Keratinocyte (primary cell): ENCODE measurements at places on chromosomes 4 and X.
A peak's percentile ranks its signal among the peaks of the same experiment; 100 is the strongest.

- H3K4me1 ChIP-seq, result peaks cover 19% of the 10 kb centered on the region
- no peak overlapping the region for H3K4me3 ChIP-seq
- no peak for DNase-seq
- peak overlapping the region; percentile 75 for H3K27ac ChIP-seq
Observed at GRCh38 chrX:40132751-40133150, 35.0 kb upstream of the BCOR start.

- H3K27ac ChIP-seq, result no peak overlapping the region
- no peak for DNase-seq
- no peaks in the 10 kb centered on the region for H3K36me3 ChIP-seq
- no peak overlapping the region for H3K4me3 ChIP-seq
Observed at GRCh38 chr4:79225360-79225759, 100.5 kb downstream of the NAA11 start.

DNA sequence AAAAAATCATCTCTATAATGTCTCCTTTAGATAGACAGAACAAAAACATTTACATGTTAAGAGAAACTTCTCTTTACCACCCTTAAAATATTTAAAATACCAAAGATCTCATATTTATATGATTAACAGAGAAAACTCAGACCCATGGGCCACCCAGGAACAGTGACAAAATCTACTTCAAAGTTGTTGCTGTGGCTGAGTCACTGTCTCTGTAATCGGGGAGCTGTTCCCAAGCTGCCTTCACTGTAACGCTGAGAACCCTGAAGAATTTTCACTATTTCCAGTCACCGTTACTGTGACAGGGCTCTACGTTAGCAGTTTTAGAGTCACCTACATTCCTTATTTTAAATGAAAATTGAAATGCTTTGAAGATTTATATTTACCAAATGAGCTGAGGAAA, 9.0 kb upstream of the DAPP1 start:
- no peak for DNase-seq
- H3K4me1 ChIP-seq, result no peaks in the 10 kb centered on the region
- H3K36me3 ChIP-seq, result no peaks in the 10 kb centered on the region
- no peak overlapping the region for H3K27ac ChIP-seq

GRCh38 chr4:14504162-14504561, 498.1 kb upstream of the CPEB2 start:
- no peaks in the 10 kb centered on the region for H3K4me1 ChIP-seq
- no peak overlapping the region for H3K4me3 ChIP-seq
- H3K27me3 ChIP-seq, result no peaks in the 10 kb centered on the region

DNA sequence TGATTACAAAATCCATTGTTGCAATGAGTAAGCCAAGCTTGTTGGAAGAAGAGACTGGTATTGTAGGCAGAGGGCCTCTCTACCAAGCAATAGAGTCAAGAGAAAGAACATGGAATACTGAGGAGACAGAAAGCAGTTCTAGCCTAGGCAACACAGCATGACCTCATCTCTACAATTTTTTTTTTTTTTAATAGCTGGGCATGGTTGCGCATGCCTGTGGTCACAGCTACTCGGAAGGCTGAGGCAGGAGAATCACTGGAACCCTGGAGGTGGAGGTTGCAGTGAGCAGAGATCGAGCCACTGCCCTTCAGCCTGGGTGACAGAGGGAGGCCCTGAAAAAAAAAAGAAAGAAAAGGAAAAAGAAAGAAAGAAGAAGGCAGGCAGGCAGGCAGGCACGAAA, 11.7 kb upstream of the ZBTB33 start:
- no peak overlapping the region for H3K27ac ChIP-seq
- no peak for DNase-seq
- H3K4me3 ChIP-seq, result no peak overlapping the region
- H3K36me3 ChIP-seq, result no peaks in the 10 kb centered on the region
- H3K27me3 ChIP-seq, result no peaks in the 10 kb centered on the region
- H3K4me1 ChIP-seq, result peaks cover 2% of the 10 kb centered on the region

GRCh38 chrX:9542761-9543111, 77.9 kb downstream of the TBL1X start:
- no peak for DNase-seq
- no peaks in the 10 kb centered on the region for H3K36me3 ChIP-seq
- no peaks in the 10 kb centered on the region for H3K4me1 ChIP-seq
- no peak overlapping the region for H3K4me3 ChIP-seq
- no peaks in the 10 kb centered on the region for H3K27me3 ChIP-seq

DNA sequence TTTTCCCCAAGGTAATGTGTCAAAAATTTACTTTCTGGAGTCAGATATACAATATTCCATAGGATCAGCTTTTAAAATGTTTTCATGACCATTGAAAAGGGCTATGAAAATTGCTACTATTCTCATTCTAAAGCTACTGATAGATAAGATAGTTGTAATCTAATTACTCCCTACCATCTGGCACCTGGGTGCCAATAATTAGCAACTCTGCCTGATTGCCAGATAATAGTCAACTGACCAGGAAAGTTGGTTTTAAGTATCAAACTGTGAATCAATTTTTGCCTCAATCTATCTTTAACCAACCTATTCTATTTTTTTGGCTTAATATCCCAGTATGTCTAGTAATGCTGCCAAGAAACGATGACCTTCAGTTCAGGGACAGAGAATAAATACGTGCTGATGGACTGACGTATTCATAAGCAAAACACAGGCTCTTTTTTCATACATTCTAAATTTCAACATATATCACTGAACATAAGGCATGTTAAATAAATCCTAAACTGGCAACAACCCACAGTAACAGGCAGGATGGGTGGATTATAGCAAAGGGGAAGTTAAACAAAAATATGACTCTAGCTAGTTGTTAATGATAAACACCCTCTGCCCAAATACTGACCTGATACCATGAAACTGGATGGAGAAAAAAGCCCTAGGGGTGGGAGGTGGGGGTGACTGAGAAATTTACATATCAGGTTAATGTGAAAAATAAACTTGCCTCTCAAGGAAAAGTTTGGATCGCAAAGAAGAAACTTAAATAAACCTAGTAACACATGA, 18.2 kb downstream of the SH3RF1 start:
- H3K36me3 ChIP-seq, result peaks cover 2% of the 10 kb centered on the region
- H3K4me3 ChIP-seq, result no peak overlapping the region
- no peaks in the 10 kb centered on the region for H3K27me3 ChIP-seq
- peak overlapping the region; percentile 6 for H3K27ac ChIP-seq
- H3K4me1 ChIP-seq, result peaks cover 57% of the 10 kb centered on the region

DNA sequence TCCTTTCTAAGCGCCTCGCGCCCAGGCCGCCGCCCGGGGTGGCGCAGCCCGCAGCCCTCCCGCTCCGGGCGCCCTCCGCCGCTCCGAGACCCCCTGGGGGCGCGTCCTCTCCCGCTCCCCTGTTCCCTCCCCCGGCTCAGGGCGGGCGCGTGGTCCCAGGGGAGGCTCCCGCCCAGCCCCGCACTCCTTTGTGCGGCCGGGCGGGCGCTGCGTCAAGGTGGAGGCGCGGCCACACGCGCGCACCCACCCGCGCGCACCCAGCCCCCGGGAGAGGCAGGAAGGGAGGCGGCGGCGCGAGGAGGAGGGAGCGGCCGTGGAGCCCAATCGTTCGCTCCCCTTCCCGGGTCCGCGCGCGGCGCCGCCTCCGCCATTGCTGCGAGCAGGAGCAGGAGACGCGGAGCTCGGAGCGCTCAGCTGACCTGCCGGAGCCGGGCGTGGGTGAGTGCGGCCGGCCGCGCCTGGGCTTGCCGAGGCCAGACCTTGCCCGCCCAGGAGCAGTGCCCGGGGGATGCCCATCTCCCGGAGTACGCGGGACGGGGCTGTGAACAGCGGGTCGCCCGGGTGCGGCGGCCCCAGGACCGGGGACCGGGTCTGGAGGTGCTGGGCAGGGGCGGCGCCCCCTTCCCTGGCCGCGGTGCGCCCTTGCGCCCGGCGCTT, at the start of gene NSG1:
NSG1 (plus strand) TSS at position 367 of the 657 bp plus-strand sequence. CDS start 528 bp downstream, outside the sequence.
- H3K4me1 ChIP-seq, result peaks cover 13% of the 10 kb centered on the region
- H3K4me3 ChIP-seq, result peak within 1 kb of the TSS; percentile 54
- peaks cover 6% of the 10 kb centered on the region for H3K36me3 ChIP-seq
- no peak for DNase-seq

GRCh38 chrX:73412930-73413329, 33.9 kb upstream of the CDX4 start:
- H3K4me3 ChIP-seq, result no peak overlapping the region
- H3K27me3 ChIP-seq, result no peaks in the 10 kb centered on the region
- peaks cover 5% of the 10 kb centered on the region for H3K4me1 ChIP-seq
- H3K36me3 ChIP-seq, result no peaks in the 10 kb centered on the region
- H3K27ac ChIP-seq, result no peak overlapping the region

- no peak overlapping the region for H3K27ac ChIP-seq
- no peak for DNase-seq
- H3K4me1 ChIP-seq, result peaks cover 8% of the 10 kb centered on the region
Observed at GRCh38 chr4:140158365-140159030, 4.5 kb upstream of the MAML3 start.
